Adrenal gland (tissue), 19 donors: ENCODE measurements at places on chromosomes 1 and 21. TPM values are rescaled to one million over a fixed set of nuclear protein-coding genes. Genes with fewer than 3 reads are reported as not detected.

DNA sequence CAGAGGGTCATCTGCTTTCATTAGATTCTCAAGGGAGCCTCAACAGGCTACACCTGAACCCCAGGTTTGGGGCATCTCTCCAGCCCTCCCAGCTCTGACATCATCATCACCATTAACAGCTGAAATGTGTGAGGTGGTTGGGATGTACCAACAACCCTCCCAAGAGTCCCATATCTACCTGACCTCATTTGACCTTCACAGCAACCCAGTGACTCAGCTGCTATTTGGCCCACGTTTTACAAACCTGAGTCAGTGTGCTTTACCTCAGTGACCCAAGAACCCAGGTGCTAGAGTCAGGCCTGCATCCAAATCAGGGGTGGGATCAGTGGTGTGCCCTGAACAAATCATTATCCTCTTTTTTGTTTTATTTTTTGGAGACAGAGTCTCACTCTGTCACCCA, 53.3 kb upstream of the TINAGL1 start:
- no peak for DNase-seq

DNA sequence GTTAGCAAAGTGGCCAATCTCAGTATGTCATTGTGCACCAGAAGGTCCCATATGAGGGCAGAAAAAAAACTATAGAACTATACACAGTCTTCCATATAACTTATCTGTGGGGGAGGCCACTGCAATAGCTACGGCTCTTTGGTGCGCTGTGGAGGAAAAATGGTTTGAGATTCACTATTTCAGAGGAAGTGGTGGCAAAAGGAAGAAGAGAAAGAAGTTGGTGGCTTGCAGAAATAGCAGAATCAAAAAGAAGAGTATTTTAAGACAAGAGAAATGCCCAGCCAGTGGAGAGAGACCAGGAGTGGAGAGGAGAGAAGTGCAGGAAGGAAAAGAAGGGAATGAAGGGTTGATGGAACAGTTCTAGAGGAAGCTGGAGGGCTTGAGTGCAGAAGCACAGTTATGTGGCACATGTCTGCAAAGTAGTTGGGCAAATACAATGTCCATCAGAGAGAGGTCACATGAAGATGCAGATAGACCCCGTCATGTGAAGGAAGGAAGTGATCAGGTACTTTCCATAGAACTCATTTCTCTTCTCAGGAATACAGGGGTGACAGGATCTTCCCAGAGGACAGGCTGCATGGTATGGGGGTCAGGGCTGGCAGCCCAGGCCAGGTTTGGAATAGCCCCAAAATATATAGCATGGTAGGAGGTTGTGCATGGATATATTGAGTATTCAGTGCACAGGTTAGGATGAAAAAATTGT, 64.6 kb downstream of the RUNX1 start:
- DNase-seq, result no peak

GRCh38 chr1:215380566-215380965, 186.5 kb upstream of the KCTD3 start:
- DNase-seq, result no peak

GRCh38 chr1:175192111-175192629, 406 bp downstream of the KIAA0040 start:
- DNase-seq, result peak; percentile 38

The SPRR2D gene
- total RNA-seq, result not detected

- no peak for DNase-seq
Measured at GRCh38 chr1:25927521-25928265, 21.5 kb upstream of the STMN1 start.

DNA sequence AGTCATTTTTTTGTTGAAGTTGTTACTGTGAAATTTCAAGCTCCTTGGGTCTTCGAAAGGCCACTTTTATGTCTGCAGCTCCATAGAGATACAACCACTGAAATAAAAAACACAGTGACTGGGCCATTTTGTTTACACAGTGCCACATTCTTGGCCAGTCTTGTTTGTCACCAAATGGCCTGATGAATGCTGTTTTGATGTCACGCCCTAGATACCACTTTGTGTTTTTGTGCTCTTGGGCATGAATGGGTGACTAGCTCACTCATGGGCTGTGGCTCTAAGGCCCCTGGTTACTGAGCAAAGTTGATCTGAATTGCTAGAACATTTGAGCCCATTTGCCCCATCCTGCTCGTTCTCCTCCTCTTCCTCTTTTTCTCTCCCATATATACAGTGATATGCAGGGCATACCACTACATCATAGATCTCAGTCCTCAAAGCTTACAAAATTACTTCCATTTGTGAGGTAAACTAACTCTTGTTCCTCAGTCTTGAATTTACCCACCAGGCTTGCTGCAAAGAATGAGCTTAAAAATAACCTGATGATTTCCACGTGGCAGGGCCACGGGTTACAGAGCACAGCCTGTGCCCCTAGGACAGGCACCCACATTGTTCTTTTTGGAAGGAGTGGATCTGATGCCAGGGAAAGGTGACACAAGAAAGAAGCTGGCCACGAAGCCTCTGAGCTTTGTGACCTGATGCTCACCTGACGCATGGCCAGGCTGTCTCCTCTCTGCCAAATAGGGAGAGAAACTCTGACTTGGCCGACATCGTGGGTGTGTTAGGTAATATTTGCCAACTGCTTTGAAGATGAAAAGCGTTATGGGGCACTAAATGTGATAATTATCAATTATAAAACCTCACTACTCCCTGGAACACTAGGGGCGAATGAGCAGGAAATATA, 92.4 kb downstream of the RUNX1 start:
- DNase-seq, result no peak

DNA sequence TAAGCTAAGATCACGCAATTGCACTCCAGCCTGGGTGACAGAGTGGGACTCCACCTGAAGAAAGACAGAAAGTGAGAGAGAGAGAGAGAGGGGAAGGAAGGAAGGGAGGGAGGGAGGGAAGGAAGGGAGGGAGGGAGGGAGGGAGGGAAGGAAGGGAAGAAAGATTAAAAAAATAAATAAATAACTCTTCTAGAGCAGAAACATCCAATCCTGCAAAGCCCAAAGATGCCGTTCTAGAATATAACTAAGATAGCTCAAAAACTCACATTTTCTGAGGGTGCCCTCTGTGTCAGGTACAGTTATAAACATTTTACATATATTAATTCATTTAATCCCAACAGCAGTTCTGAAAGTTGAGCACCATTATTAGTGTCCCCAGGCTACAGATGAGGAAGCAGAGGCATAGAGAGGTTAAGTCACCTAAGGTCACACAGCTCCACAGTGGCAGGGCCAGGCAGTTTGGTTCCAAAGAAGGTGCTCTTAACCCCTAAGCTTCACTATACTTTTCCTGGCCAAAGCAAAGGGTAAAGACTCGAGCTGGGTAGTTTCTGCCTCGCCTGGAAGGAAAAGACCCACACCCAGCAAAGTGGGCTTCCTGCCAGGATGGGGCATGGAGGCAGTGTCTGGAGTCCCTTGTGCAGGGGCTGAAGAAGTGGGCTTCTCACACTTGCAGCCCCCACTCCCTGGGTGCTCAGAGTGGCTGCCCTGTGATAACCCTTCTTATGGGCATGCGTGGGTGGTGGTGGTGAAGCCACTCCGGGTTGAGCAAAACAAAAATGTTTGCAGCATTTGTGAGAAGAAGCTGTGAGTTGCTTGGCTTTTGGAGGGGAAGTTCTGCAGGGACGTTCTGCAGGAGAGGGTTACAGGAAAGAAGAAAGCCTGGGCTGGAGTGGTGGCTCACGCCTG, 7.9 kb upstream of the PIK3CD start:
- no peak for DNase-seq

DNA sequence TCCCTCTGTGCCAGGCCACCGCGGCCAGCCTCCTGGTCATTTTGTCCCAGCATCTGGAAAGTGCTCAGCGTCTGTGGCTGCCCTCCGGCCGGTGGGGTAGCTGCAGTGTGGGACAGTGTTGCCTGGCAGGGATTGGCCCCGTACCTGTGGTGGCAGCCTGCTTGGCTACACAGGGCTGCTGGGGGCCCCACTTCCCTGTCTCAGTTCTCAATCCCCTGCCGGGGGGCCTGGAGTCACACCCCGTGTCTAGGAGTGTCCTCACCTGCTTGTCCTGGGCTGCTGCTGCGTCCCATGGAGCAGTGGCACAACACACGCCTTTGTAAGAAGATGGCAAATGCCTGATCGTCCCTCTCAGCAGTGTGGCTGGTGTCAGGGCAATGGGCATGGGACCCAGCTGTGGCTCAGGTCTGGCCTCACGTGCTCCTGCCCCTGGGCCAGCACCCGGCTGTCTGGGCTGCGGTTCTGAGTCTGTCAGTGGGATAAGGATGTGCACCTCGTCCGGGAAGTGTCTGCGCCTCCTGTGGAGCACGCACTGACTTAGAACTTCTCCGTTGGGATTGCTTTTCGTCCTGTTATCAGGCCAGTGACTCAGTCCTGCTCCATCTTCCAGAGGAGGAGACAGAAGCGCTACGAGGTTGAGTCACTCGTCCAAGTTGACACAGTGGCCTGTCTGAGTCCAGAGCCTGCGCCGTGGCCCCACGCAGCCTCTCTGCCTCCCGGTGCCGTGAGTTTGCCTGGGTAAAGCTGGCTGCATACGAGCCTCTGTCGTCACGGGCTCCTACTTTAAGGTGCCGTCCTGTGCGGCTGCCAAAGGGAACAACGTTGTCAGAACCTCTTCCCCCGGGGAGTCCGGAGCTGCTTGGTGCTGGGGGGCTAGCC, 41.0 kb downstream of the CRYAA start:
- DNase-seq, result peak; percentile 97

DNA sequence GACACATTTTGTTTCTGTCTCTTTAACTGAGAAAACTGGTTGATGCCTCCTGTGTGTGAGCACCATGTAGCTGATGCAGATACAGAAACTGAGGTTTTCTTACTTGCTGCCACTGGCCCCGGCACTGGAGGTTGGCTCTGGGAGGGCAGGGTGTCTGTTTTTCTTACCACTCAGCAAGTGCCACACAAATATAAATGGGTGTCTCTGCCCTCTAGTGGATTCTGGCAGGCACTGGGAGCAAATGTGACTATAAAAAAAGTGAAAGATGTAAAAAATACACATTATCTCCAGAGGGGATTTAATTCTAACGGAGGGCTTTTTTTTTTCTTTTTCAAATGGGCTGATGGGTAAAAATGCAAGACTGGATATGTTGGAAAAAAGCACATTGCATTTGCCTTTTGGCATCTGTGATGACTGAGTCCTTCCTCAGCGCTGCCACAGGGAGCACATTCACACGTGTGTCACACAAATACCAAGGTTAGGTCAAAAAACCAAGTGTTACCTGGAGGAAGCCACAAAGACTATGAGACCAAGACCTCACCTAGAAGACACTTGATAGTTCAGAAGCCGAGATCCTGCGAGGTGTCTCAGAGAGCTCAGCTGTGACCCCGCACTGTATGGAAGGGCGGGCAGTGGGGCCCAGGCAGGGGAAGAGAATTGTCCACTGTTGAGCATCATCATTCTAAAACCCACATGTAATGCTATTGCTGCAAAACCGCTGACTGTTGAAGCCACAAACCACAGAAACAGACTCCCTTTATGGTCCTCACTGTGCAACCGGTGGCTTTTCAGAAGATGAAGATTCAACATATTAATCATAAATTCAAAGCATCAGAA, 18.9 kb downstream of the PGBD2 start:
- peak; percentile 40 for DNase-seq

The TCEA3 gene
- 143 TPM for total RNA-seq

The ZMPSTE24 gene
- total RNA-seq, result 53.0 TPM

The BATF3 gene
- total RNA-seq, result 3.0 TPM

The LCK gene
- 1.8 TPM for total RNA-seq

- DNase-seq, result no peak
Measured at GRCh38 chr1:7989762-7990428, 28.4 kb downstream of the PARK7 start.

GRCh38 chr1:109485001-109485400, 1.3 kb downstream of the ATXN7L2 start:
- no peak for DNase-seq

The HSF2BP gene
- total RNA-seq, result 0.23 TPM

- no peak for DNase-seq
Measured at GRCh38 chr1:221715321-221716169, 26.3 kb downstream of the DUSP10 start.

GRCh38 chr1:219837994-219838294, 90.4 kb downstream of the SLC30A10 start:
- no peak for DNase-seq

DNA sequence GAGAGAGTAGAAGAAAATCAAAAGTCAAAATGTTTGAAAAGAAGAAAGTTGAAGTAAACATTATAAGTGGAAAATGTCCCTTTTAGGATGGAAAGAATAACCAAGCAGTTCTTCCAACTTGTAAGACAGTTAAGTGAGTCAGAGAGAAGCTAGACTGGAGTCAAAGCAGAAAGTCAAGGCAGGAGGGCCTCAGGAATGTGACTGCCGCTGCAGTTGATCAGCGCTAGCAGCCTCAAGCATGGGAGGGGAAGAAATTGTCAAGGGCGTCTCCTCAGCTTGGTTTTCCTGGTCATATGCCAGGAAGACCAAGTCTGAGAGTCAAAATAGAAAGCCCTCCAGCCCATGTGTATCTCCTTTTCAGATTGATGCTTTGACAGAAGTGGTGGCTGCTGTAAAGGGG, 23.2 kb downstream of the HAO2 start:
- no peak for DNase-seq

DNA sequence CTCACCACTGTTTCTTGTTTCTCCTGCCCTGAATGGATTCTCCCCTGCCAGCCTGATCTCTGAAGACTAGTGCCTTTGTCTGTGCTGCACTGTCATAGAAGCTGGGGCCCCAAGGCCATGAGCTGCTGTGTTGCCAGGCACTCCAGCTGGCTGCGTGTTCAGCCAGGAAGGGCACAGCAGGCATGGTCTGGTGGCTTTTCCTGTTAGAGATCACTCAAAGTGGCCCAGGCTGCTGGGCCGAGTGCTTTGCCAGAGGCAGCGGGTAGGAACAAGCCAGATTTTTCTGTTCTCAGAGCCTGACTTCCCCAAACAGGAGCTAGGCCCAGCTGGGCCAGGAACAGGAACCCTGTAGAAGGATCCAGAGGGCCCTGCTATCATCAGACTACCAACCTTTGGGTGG, 5.2 kb downstream of the ADPRS start:
- peak; percentile 95 for DNase-seq

The SYCP1 gene
- 0.22 TPM for total RNA-seq

The UBL4B gene
- 0.18 TPM for total RNA-seq

The OR6Y1 gene
- not detected for total RNA-seq

- DNase-seq, result no peak
Measured at GRCh38 chr1:89734442-89734841, 86.4 kb upstream of the LRRC8D start.

DNA sequence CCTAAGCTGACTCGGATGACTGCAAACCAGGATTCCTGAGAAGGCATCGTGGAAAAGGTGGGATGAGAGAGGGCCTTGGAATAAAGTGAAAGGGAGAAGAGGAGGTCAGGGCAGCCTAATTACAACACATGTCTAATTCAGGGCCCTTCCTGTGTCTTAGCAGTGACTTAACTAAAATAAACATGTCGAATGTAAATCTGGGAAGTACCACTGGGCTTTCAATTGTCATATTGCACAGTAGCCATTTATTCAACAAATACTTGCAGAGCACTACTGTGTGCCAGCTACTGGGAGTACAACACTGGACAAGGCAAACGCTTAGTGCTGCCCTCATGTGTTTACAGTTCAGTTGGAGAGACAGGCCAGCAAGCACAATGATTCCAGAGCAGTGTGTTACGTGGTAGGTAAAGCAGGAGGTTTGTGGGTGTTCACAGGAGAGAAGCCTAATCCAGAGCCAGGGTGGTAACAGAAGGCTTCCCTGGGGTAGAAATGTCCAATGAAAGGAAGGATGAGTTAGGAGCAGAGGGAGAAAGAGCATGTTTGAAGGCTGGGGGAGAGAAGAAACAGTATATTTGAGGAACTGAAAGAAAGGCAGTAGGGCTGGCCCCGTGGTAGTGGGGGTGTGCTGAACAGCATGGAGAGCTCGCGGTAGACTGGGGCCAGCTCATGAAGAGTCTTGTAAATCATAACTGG, 38.0 kb upstream of the RASAL2 start:
- peak; percentile 29 for DNase-seq

The LCE3E gene
- total RNA-seq, result not detected

The AKR7A3 gene
- 4.1 TPM for total RNA-seq
